ENCODE measurements at places on chromosomes 3 and 15.

DNA sequence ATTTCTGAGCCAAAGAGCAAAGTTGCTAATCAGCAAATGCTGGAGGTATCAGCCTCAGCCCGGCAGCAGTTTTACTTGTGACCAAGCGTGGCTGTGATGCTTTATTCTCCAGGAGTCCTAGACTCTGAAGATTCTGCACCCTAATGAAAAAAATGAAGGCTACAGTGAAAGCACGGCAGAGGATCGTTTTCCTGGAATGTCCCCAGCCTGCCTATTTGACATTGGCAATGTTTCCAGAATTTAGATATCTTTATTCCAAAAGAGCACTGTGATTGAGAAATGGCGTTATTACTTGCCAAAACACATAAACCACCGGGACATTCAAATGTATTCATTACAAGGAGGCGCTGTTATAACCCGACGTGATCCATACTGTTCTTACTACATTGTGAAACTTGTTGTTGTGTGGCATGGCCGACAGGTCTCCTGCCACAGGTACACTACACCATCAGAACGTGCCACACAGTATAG, 263.8 kb downstream of the SLCO3A1 start:
- DNase-seq, result peak; percentile 67

DNA sequence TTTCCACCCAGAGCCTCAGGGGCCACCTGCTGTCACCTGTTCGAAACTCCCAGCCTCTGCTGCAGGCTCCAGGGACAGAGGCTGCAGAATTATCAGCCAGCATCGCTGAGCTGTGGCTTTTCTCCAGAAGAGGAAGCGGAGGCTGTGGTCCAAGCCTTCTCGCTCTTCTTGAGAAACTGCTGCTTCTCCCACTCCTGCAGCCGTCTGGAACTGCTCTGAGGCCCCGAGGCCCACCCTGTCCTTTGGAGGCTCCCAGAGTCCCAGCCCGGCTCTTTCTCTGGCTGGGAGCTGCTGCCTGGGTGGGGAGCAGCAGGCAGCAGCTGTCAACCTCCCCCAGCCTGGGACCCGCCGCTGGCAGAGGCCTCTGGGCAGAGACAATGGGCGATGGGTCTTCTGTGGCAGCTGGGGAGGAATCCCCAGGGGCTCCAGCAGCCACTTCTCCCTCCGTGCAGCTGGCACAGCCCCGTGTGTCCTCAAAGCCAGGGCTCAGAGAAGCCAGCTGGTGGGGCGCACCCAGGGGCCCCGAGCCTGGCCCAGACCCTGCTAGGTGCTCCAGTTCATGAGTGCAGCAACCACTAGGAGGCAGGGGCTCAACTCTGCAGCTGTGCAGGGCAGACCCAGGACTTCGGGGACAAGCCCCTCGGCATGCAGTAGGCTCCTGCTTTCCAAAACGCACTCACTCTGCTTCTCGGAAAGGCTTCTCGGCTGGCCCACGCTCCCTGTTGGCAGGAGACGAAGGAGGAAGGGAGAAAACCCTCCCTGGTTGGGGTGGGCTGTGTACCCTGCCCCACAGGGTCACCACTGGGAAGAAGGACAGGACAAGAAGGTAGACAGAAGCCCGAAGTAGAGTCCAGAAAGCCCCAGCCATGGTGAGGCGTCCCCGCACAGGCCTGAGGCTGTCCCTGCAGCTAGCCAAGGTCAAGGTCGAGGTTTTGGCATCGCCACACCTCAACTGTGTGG, 49.9 kb upstream of the FURIN start:
- no peak for DNase-seq

GRCh38 chr3:37577697-37578096, 284.0 kb upstream of the CTDSPL start:
- DNase-seq, result no peak

DNA sequence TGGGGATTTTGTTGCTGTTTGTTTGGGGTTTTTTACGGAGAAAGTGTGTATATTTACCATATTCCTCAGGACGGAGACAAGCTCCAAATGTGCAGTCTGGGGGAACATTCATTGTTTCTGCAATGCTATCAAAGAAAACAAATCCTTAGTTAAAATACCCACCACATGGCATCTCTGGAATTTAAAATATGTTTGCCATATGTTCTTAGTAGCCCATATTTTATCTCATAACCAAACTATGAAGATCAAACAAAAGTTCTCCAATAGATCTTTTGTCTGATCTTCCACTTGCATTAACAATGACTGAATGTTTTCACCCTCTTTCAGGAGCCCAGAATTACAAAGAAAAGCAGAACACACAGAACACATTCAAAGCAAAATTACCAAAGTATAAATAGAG, 35.3 kb downstream of the EFHB start:
- DNase-seq, result peak; percentile 16

DNA sequence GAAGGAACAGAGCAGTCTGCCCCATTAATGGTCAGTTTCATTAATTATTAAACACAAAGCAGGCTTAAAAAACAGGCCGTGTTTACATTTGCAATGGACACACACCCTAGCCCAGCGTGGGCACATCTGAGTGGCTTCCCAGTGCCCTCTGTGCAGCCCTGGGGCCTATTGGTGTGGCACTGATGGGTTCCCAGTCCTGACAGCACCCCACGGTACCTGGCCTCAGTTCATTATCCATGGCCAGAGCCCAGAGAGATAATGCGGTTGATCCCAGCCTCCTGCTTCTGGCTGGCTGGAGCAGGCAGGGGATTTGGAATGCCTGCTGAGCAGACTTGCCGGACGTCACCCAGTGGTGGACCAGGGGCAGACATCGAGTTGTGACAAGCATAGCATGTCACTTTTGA, 110.5 kb upstream of the ABHD17C start:
- no peak for DNase-seq

- DNase-seq, result no peak
These were observed 69.9 kb downstream of the RGMA start for GRCh38 chr15:93019090-93019489.

GRCh38 chr3:122942937-122943827, 84.4 kb downstream of the SEMA5B start:
- DNase-seq, result peak; percentile 60

- DNase-seq, result no peak
These were observed 33.4 kb upstream of the CRBN start for GRCh38 chr3:3212781-3213440.

GRCh38 chr3:183460081-183461055, 31.9 kb upstream of the MCF2L2 start:
- no peak for DNase-seq

DNA sequence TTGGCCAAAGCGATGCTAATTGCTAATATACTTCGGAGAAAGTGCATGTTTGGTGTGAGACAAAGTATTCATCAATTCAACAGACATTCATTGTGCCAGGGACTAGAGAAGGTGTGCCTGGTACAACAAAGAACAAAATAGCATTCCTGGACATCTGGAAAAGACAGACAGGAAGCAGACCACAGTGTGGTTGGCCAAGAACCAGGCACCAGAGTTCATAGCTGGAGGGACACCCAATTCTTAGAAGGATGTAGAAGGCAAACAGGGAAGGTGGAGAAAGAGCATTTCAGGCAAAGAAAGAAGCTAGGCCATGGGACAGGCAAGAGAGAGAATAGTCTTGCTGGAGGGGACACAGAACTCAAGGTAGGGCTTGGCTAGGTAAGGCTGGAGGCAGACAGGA, 105.8 kb upstream of the ETV5 start:
- DNase-seq, result no peak

GRCh38 chr15:26144836-26145235, 281.7 kb upstream of the ATP10A start:
- no peak for DNase-seq

DNA sequence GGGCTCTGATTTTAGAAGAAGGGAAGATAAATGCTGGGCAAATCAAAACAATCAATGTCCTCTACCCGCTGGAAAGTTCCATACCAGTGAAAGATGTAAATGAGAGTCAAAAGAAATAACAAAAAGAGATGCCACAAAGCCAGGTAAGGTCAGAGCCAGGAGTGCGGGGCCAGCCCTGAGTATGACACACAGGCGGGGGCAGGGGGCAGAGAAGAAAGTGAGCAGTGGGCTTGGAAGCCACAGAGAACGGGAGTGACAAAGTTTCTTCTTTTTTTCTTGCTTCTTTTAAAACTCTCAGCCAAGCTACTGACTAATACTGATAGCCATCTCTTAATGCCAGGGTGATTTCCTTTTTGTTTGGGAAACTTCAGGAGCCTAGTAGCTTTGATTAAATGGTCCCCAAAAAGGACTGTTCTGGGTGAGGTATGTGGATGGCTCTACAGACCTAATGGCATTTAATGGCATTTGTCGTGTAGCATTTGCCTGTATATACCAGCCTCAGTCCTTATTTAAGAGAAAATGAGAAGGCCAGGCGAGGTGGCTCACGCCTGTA, 23.1 kb upstream of the TSEN2 start:
- no peak for DNase-seq

DNA sequence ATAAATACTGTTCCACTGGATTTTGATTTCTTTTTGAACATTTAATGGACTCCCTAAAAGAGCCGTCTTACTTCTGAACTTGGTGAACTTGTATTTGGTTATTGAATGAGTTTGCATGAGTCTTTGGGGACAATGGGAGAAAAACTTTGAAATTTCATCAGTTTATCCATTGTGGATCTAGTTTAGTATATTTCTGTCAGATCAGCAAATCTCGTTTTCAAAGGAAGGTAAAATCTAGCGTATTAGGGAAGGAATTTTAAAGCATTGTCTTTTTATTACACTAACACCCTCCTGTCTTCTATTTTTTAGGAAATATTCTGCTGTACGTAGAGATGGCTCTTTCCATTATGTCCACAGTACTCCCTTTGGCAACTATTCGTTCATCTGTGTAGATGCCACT, 12.8 kb downstream of the TMEM62 start:
- DNase-seq, result no peak

- peak; percentile 47 for DNase-seq
These were observed 3.2 kb downstream of the EIF1B start for GRCh38 chr3:40312661-40313226.

All from fibroblast of pulmonary artery (primary cell).